HuH-7 (cell line): ENCODE measurements at places on chromosomes 12 and 14.

- no peak for DNase-seq
Observed at GRCh38 chr14:36675581-36675980, 13.9 kb downstream of the PAX9 start.

GRCh38 chr12:70399311-70399710 lies 33.2 kb downstream of the KCNMB4 start:
- DNase-seq: no peak

DNA sequence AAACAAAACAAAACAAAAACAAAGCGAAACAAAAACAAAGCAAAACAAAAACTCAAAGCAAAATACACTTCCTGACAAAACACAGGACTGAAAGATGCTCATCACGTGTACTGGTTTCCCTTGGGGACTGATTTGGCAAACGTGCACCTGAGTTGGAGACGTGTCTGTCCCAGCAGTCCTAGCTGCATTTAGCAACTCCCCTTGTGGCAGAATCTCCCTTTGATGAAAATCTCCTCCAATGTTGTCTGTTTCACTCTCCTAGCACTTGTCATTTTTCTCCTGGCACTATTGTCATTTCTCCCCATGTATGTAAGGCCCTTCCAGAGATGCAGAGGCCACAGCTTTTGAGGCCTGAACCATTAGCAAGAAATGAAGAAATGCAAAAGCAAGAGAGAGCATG lies 6.8 kb upstream of the SLC24A4 start:
- no peak for DNase-seq

GRCh38 chr12:9039397-9039977 lies 50.1 kb downstream of the KLRG1 start:
- peak; percentile 73 for DNase-seq

- no peak for DNase-seq
Observed at GRCh38 chr12:75291014-75291413, 39.1 kb downstream of the CAPS2 start.

DNA sequence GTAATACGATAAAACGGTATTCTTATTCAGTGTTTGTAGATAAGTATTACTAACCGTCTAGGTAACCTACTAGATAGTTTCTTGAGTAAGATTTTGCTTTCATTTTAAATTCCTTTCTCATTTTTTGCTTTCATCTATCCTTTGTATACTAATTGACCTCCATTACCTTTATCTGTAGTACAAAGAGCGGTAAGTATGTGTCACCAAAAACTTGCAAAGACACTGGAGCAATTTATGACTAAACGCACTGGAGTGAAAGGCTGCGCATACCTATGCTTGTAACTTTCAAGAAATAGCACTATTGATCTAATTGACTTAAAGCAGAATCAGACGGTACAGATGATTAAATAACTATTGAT lies 1.7 kb downstream of the ARHGAP5 start:
- DNase-seq: peak; percentile 55

- no peak for DNase-seq
Observed at GRCh38 chr12:9699898-9700605, 30.5 kb downstream of the CLEC2D start.

DNA sequence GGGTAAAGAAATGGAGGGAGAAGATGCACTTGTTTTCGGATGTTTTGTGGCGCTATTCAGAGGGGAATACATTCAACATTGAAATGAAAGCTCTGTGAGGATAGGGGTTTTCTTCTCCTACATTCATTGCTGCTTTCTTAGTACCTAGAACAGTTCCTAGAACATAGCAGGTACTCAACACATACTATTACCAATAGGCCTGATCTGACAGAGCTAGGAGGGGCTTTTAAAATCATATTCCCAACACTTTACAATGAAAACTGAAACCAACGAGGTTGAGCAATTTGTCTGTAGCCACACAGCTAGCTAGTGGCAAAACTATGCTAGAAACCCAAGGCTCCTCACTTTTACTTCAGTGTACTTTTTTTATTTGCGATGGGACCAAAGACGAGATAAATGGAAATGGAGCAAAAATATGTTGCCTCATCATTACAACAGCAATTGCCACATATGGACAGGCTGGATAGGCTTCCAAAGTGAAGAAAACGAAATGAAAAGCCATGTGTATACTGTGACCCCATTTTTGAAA lies 23.1 kb upstream of the IL22 start:
- no peak for DNase-seq

GRCh38 chr12:91388573-91388972 lies 206.0 kb upstream of the DCN start:
- DNase-seq: no peak

GRCh38 chr14:82449926-82450468 lies 916.3 kb upstream of the SEL1L start:
- DNase-seq: no peak

- no peak for DNase-seq
Observed at GRCh38 chr12:45827974-45828373, 98.5 kb downstream of the ARID2 start.

DNA sequence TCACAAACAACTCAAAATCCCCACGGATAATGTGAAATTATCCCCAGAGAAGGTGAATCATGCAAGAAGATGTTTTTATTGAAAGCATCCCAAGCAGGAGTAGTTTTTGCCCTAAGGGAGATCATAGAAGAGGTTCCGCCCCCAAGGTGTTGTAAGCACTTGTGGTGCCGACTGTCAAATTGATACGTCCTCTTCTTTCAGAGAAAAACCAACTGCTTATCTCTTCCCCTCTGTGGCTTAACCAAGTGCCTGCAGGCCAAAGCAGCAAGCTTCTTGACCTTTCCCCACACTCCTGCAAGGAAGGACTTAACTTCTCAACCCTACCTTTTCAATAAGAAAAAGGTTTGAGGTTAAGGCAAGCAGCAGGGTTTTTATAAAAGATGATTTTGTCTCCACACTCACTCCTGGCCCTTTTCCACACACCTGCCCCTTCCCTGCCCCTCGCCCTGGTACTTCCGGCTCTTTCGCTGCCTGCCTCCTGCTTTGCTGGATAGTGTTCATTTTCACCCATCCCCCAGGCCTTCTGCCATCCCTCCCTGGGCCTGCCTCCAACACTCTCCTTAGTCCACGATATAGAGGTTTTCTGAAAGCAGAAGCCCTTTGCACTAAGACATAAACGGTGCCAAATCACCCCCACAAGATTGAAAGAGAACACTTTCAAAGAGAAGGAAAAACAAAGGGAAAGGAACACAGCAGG lies 114.5 kb downstream of the EGLN3 start:
- no peak for DNase-seq

DNA sequence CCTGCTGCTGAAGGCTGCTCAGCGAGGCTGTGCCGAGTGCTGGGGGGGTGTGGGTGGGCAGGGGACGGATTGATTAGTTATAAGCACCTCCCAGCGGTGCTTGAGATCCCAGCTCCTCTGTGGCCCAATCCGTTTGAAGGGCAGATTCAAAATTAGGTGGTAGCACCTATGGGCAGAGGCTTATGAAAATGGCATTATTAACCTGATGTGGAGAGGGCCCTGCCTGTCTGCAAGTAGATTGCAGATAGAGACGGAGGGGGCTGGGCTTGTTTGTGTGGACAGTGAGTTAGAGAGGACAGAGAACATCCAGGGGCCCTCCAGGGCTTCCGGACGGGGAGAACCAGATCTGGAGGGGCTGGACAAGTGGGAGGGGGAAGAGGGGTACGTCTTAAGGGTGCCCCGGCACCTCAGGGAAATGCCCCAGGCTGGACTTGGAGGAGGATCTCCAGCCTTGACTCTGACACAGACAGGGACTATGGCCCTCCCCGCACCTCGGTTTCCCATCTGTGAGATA lies at the start of gene RTL1:
Gene RTL1, minus strand, starts transcription at position 51 of the 514 bp plus-strand sequence. CDS start 18,934 bp downstream, outside the sequence.
- DNase-seq: no peak

DNA sequence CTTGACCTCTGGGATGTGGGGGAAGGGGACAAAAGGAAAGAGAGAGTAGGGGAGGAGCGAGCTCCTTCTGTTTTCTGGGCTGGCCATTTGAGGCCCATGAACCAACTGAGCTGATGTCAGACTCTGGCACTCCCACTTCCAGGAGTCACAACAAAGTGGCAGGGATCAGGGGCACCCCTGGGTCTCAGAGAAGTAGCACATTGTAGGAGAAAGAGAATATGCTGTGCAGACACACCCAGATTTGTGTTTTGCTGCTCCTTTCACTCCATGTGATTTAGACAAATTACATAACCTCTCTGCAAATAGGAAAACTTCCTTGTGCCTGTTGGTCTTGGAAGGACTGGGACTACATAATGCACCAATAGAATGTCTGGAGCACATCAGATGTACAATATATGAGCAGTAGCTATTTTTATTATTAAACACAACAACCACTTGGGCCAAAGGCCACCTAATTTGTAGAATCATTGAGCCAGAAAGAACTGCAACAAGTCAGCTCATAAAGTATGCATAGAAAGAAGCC lies 265.5 kb downstream of the ZFP36L1 start:
- no peak for DNase-seq

DNA sequence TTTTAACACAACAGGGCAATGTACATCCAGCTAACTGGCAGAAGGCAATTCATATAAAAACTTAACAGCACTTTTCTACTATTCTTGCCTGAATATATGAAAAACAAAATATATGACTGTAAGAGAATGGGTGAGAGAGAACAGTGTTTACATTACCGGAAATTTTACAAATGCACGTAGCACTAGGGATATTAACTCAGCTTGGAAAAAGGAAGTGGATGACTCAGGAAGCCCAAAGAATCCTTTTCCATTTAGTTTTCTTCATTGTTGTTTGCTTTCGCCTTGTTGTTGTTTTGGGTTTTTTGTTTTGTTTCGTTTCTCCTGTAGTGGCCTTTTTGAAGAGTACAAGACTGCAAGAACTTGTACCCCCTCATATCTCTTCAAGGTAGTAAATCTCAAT lies 295.5 kb downstream of the EGLN3 start:
- DNase-seq: no peak

DNA sequence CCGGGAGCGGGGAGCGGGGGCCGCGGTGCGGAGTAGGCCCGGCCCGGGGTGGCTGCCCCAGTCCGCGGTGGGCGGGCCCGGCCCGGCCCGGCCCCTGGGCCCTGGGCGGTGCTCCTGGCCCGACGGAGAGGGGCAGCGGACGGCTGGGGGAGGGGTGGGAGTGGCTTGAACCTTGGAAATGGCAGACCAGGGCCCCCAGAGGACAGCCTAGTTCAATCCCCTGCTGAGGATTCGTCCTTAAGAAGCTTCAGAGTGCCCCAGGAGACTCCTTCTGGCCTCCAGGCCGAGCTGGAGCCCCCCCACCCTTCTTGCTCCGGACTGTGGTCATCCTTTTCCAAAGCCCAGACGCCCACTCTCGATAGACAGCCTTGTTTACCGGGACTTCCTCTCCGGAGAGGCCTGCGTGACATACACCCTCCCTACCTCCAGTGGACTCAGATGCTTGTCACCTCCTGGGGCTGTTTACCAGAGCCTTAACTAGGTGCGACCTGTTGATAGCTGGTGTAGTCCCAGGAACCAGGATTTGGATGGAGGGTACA lies 458 bp downstream of the KHNYN start:
- peak; percentile 79 for DNase-seq

DNA sequence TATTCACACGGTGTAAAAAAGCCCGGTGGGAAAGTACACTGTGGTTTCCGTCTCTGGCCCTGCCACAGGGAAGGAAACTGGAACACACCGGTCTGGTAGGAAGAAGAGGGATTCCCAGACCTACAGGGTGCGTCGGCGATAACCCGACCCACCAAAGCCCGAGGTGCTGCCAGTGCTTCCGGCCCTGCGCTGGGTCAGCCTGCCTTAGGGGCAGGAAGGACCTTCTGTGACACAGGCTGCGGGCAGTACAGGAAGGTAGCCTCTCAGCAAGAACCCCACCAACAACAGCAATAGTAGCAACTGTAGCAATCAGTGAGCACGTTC lies 169.5 kb upstream of the FKBP4 start:
- DNase-seq: no peak

- peak; percentile 60 for DNase-seq
Observed at GRCh38 chr14:102694530-102695166, 82.6 kb upstream of the TRAF3 start.

DNA sequence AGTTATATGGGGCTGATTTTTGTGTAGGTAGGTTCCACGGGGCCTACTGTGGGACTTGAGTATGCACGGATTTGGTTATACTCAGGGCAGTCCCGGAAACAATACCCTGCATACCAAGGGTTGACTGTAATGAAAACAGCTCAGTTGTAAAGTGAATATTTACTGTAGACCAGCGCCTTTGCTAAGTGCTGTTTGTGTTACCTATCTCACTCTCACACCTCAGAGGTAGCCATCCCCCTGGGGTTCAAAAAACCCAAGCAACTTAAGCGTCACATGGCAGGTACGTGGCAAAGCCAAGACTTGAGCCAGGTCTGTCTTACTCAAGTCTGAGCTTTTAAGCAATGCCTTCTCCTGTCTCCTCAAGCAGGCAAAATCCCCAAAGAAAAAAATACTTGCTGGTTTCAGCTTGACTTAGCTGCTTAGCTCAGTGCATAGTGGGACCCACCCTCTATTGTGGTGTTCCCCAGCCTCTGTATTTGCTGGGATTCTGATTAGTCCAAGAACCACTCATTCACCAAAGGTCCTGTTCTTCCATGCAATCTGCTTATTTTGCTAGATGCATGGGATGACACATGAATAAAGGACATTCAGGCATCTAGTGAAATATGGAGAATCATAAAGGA lies 34.2 kb upstream of the STRN3 start:
- DNase-seq: no peak

DNA sequence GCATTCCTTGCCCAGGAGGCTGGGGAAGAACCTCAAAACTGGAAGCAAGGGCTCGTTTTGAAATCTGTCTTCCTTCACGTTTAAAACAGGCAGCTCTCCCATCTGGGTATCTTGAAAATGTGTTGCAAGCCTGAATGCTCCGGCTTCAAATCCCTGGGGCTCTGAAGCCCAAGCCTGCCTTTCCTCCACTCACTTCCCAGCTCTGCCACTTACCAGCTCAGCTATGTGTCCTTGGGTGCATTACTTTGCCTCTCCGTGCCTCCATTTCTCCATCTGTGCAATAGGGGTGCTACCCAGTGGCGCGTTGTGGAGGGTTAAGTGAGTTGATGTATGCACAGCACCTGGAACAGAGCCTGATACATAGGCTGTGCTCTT lies 97.6 kb downstream of the GCH1 start:
- no peak for DNase-seq

GRCh38 chr14:101754893-101755292 lies 6.6 kb upstream of the PPP2R5C start:
- no peak for DNase-seq

- DNase-seq: no peak
Observed at GRCh38 chr14:82641050-82641540, 1107.4 kb upstream of the SEL1L start.

GRCh38 chr12:120940006-120940405 lies 35.8 kb upstream of the SPPL3 start:
- no peak for DNase-seq
